Uterine smooth muscle cell (primary cell): ENCODE measurements at places on chromosomes 7 and 10. TPM values are rescaled to one million over a fixed set of nuclear protein-coding genes. Genes with fewer than 3 reads are reported as not detected.

The MSMB gene
- total RNA-seq = 0.62 TPM in 1 of 2 replicates, not detected in the other

The NOS3 gene
- 3.3 and 3.7 TPM in 2 replicates for total RNA-seq

The MYL10 gene
- total RNA-seq = not detected in 2 replicates

The ANKRD26 gene
- 13.4 and 14.6 TPM in 2 replicates for total RNA-seq

The EPO gene
- not detected in 2 replicates for total RNA-seq

The GPER1 gene
- total RNA-seq = 3.0 and 4.5 TPM in 2 replicates

The ZNF655 gene
- total RNA-seq = 74.0 and 82.1 TPM in 2 replicates

The TMEM248 gene
- total RNA-seq = 67.6 and 72.2 TPM in 2 replicates

The SLC4A2 gene
- total RNA-seq = 74.8 and 89.6 TPM in 2 replicates

The SUGCT gene
- total RNA-seq = 3.9 and 7.2 TPM in 2 replicates

The GDF2 gene
- not detected in 2 replicates for total RNA-seq

The EN2 gene
- total RNA-seq = not detected in 2 replicates

The TAS2R5 gene
- 0.55 and 1.00 TPM in 2 replicates for total RNA-seq

The MARVELD1 gene
- 23.7 TPM in 2 replicates for total RNA-seq

The GNG11 gene
- 63.4 and 106 TPM in 2 replicates for total RNA-seq

The PDK4 gene
- under 0.01 and 0.12 TPM in 2 replicates for total RNA-seq

The ANKRD22 gene
- 0.12 TPM in 1 of 2 replicates, not detected in the other for total RNA-seq

The METTL27 gene
- total RNA-seq = 26.5 and 51.5 TPM in 2 replicates

The GPR158 gene
- total RNA-seq = under 0.01 TPM in 1 of 2 replicates, not detected in the other
